ENCODE measurements at places on chromosomes 7 and 10.

- no peak for DNase-seq
Measured at GRCh38 chr7:50614721-50615518, 49.7 kb upstream of the DDC start.

GRCh38 chr7:139725858-139726484 lies 51.8 kb downstream of the HIPK2 start:
- DNase-seq = no peak

GRCh38 chr10:13396369-13396768 lies 48.3 kb upstream of the SEPHS1 start:
- DNase-seq = peak; percentile 51

DNA sequence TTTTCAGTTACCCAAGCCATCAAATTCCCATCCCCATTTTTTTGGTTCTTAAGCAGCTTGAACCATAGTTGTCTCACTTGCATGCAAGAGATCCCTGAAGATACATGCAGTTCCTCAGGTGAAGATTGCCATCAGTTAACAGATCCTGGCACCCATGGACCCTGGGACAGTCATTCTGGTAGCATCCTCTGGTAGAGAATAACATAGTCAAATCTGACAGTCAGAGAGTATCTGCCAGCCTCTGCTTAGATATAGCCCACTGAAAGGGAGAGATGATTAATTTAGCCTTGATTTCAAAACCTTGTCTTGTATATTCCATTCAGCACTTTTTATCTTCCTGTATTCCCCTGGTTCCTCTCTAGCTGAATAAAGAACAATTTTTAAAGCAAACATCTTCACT lies 280.4 kb downstream of the KCNMA1 start:
- peak; percentile 21 for DNase-seq

DNA sequence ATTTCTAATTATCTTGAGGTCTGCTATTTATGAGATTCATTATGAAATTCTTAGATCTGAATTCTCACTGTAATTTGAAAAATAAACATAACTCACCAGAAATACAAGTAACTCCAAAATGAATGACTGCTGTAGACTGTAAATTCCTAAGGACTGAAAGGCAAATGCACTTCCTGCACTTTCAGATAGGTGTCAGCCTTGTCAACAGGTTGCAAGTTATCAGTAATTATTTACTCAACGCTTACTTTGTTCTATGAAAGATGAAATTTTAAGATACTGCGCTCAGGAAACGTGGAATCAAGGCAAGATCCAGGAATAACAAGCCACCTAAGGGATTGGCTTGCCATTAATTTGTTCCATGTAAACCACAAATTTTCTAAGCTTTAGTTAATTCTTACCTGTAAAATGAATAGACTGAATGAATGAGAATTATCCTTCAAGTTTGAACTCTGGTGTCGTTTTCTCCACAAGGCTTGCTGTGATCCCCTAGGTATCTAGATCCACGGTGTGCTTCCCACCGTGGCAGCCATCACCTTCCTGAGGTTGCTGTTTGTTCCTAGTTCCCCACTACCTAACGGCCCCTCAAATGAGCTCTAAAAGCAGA lies 12.6 kb downstream of the DHX32 start:
- peak; percentile 61 for DNase-seq

GRCh38 chr10:5476918-5477525 lies 22.3 kb downstream of the CALML5 start:
- DNase-seq = peak; percentile 81

DNA sequence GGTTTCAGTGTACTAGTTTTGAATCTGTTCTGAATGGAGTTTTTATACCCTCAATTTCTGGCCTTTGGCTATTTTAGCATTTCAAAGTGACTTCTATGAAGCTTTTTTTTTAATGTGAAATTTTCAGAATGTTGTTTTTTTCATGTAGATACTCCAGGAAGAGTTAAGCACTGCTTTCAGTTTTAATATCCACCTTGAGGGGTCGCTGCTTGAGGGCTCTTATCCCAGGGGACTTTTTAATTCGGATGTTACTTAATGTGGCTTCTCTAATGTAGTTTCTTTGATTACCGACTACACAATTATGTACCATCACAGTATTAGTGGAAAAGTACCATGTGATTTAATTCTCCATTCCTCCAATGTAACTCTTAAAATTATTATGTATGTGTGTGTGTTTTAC lies 5.2 kb downstream of the IFIT5 start:
- peak; percentile 34 for DNase-seq

DNA sequence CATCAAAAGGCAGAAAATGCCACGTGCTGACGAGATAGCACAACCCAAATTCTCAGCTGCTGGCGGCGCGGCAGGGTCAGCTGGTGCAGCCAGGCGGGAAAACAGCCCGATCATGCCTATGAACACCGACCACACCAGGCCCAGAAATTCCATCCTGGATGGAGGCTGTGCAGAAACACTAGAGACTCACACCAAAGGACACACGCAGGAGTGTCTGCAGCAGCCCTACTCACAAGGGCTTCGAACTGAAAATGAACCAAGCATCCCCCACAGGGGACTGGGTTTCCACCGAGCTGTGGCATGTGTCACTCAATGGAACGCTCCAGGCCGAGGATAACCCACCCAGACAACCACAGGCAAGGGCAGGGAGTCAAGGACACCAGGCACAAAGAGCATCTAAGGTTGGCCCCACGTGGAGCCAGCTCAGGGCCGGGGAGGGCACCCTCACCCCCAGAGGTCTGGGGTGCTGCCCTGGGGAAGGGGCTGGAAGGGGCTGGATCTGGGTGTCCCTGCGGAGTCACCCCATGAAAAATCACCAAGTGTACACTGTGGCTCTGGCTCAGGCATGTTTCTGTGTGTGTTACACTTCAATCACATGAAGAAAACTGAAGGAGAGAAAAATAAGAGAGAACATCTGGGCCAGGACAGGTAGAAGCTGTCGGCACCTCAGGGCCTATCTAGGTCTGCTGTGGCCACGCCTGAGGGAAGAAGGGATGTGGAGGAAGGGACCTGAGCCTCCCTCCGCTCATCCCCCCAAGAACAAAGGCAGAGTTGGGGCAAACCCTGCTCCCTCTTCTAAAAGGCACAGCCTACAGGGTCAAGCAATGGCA lies 33.0 kb downstream of the RASGEF1A start:
- no peak for DNase-seq

DNA sequence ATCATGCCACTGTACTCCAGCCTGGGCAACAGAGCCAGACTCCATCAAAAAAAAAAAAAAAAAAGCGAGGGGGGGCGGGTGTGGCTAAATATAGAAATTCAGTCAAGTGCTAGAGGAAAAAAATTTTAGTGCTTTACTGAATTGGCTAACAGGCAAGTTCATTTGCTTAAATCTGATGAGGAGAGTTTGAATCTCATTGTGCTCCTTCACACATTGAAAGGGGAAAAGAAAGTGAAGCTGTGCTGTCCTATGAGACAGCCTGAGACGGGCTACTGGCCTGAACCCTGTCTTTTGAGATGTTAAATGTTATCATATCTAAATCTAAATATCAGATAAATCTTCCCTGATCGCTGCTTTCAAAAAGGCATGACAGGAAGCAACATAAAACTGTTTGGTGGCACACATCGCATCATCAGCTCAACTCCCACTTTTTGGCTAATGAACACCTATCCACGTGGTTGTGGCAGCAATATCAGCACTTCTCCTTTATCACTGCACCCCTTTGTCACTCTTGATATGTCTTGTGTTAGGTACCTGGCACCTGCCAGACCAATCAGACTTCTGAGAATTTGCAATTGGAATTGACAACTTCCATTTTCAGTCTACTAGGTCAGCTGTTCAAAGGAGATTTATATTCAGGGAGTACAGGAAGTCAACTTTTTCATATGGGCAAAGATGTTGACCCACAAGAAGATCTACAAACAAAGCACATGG lies 14.0 kb upstream of the IFIT1B start:
- no peak for DNase-seq

DNA sequence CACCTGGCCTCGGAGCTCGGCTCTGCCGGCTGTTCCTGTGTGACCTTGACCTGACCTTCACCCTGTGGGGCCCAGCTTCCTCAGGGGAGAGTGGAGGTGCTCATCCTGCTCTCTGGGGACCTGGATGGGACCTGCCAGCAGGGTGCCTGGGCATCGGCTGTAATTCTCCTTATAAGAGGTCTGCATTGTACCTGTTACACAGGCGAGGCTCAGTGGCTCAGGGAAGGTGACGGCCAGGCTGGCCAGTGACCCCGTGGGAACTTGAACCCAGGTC lies 29.0 kb downstream of the RET start:
- DNase-seq = no peak

- DNase-seq = no peak
Measured at GRCh38 chr10:98273057-98273850, 5.3 kb upstream of the LOXL4 start.

DNA sequence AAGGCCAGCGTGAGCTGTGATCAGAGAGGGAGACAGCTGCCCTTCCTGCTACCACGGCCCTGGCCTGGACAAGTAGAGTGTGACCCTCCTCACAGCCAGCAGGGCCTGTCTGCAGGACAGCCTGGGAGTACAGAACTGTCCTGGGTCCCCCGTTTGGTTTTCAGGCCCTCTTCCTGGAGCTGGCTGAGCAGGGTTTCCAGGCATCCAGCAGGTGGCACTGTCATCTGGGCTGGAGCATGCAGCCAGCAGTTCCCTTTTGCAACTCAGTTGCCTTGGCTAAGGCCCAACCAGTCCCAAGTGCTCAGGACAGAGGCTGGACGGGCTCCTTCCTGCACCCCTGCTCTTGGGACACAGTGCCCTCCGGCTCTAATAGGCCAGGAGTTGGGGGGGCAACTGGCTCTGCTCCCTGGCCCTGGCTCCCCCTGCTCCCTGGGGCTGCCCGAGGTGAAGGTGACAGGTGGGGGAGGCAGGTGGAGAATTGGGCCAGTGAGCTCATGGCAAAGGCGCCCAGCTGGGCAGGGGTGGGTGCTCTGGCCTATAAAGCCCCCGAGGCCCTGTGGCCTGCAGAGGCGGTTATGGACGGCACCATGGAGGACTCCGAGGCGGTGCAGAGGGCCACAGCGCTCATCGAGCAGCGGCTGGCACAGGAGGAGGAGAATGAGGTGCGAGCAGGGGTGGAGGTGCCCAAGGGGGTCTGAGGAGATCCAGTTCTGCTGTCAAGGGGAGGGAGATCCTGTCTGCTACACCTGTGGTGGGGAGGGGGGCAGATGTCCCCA lies at the start of gene ANKRD2:
TSS of gene ANKRD2 (plus strand) at position 566 of the 776 bp plus-strand sequence. CDS start at position 576, 10 bp downstream.
- peak; percentile 69 for DNase-seq

GRCh38 chr7:55432939-55433784 lies 68.0 kb downstream of the LANCL2 start:
- peak; percentile 46 for DNase-seq

DNA sequence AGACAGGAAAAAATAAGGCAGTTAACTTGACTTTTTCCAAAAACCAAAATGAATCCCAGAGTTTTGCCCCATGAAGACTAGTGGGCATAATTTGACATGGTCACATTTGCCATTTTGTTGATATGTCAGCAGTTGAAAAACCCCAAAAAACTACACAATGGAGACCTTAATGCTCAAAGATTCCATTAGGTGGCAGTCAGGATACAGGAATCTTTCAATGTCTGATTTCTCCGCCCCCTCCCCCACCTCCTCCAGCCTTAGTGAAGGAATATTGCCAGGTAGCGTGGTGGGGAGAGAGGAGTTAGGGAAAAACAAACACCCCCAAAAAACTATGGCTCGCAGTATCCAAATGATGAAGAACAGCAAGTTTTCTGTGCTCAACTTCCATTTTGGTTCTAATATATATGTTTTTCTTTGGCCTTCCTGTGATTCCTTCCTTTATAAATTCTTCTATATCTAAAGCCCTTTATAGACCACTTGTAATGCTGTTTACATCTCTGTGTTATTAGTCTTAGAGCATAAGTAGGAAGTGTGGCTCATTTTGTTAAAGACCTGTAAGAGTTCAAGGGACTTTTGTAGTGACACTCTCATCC lies 6.7 kb upstream of the SMNDC1 start:
- DNase-seq = peak; percentile 47

DNA sequence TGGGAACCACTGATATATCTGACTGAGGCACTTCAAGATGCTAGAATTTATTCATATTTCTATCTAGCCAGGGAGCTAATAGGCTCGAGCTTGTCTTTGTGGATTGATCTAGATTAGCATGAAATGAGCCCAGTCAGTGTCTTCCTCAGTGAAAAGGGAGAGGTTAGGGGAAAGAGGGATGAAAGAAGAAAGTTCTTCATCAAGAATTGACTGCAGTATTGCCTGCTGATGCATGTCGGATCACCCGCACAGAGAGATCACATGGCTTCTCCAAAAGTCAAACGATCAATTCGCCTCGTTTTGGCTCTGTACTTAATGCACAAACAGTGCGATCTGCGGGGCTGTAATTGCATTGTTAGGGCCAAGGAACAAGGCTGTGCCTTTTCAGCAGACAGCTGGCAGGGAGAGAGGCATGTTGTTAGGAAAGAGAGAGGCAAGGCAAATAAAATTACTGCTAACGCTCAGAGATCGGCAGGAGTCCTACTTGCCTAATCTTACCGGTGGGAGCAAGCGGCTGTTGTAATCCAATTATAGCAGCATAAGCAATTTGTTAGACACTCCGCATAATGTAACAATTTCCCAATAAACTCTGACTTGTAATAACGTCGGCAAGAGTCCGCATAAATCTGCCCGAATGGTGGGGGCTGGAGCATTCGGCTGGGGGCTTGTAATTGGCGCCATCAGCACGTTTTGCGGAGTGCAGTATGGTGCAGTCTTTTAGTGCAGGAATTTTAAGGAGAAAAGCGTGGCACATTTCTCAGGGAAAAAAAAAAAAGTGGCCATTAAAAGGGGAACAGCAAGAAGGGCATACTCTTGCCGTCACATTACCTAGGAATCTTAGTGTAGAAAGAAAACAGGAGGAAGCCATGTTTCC lies 102.1 kb downstream of the POLL start:
- peak; percentile 9 for DNase-seq

- DNase-seq = no peak
Measured at GRCh38 chr7:51011710-51012350, 229.1 kb upstream of the GRB10 start.

DNA sequence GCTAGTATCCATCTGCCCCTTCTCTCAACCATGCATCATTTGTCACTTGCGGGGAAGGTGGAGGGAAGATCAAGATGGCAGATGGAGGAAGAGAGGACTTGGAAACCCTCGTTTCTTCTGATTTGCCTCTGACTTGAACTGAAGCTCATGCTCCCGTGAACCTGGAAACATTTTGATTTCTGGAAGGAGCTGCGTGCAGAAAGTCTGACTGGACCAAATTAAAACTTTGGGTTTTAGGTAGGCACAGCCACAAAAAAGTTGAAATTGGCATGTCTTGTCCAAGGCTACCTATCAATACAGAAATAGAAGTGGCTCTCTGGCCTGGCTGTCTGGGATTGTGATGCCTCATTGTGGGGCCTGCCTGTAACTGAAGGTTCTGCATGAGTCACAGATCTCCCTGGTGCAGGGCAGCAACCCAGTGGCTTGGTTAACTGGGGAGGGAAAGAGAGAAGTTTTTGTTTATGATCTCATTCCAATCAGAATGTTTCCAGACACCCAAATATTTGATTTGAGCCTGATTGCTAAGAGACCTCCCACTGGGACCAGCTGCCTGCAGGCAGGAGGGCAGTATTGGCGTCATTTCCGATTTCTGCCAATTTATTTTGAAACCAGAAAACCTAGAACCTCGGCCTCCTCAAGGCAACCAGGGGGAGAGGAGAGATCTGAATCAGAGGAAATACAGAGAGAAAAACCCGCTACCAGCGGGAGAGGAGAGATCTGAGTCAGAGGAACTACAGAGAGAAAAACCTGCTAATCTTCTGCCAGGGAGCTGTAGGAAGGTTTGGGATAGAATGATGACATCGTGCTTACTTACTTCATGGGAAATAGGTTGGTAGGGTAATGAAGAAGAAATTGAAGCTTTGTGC lies 363.6 kb downstream of the ANKRD30A start:
- DNase-seq = no peak

- DNase-seq = no peak
Measured at GRCh38 chr7:85644272-85644671, 457.4 kb upstream of the SEMA3D start.

- no peak for DNase-seq
Measured at GRCh38 chr10:42956045-42956444, 120.8 kb upstream of the RET start.

- peak; percentile 97 for DNase-seq
Measured at GRCh38 chr7:28037220-28038010, 143.2 kb downstream of the JAZF1 start.

All from amniotic epithelial cell (primary cell).